ENCODE measurements at places on chromosomes 1 and 21. TPM values are rescaled to one million over a fixed set of nuclear protein-coding genes. Genes with fewer than 3 reads are reported as not detected.
A peak's percentile ranks its signal among the peaks of the same experiment; 100 is the strongest.

DNA sequence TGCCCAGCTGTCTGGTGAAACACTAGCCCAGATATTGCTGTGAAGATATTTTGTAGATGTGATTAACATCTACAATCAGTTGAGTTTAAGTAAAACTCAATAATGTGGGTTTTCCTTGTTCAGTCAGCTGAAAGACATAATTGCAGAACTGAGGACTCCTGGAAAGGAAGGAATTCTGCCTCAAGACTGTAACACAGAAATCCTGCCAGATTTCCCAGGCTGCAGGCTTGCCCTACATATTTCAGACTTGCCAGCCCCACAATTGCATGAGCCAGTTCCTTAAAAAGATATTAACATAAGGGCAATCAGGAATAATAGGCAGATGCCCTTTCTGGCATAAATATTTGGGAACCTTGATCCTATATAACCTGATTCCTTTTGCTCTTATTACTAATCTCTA lies 14.2 kb upstream of the NIBAN1 start:
- no peak for DNase-seq

- DNase-seq = no peak
These were observed 15.0 kb upstream of the HMGN1 start for GRCh38 chr21:39363607-39364555.

DNA sequence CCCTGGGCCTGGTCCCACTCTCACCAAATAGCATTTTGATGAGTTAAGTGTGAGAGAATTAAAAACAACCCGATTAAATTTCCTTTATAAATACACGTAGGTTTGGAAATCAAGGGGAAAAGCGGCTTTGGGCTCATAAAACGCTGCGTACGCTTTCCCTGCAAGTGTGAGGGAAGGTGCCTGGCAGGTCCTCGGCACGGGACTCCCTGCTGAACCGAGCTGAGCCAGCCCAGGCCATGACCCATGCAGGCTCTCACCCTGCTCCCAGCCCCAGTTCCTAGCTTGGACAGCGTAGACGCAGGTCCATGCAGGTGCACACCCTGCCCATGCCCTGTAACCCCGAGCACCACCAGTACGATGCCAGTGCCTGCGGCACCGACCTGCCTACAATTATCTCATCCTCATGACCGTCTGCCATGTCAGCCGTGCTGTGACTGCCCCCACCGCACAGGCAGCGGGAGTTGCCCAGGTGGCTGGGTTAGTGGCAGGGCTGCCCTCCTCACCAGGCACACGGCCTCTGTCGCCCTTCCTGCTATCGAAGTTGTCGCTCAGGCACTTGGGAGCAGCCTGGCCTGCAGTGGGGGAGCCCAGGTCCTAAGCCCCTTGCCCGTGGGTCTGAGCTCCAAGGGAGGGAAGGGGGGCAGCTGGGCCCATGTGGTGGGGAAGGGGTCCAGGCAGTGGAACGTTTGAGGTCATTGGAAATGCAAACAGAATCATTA lies 41.0 kb upstream of the ACTRT2 start:
- DNase-seq = no peak

- no peak for DNase-seq
These were observed 15.7 kb downstream of the BTBD8 start for GRCh38 chr1:92095874-92096273.

DNA sequence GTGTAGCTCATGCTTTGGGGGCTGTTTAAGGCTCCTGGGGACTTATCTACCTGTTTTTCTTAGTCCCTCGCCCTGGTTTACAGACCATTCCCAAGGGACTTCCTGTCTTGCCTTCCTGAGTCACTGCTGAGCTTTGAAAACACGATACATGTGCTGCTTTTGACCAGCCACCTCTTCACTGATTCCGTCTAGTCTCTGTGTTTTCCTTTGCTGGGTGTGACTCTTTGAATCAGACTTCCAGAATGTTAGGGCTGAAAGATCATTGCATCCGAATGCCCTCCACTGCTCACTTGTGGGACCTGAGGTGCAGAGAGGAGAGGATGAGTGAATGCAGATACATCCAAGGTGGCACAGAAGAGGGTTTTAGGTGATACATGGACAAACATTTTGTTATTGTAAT lies 35.4 kb upstream of the CITED4 start:
- DNase-seq = peak; percentile 89

GRCh38 chr21:46185716-46186115 lies 1.5 kb upstream of the SPATC1L start:
- DNase-seq = no peak

DNA sequence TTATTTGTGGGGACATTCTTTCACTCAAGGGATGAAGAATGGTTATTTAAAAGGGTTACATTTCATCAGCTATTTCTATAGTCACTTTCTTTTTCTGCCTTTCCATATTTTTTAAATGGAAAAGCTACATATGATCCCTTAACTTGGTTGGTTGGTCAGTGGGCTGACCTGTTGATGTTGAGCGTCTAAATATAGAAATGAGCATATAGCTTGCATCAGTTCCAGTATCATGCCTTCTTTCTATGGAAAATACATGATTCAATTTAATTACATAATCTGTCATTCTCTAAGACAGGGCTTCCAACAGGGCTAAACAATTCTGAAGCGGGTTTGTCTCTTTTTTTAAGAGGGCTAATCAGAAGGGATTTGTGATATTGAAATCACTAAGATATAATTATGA lies 40.6 kb downstream of the TYW3 start:
- no peak for DNase-seq

DNA sequence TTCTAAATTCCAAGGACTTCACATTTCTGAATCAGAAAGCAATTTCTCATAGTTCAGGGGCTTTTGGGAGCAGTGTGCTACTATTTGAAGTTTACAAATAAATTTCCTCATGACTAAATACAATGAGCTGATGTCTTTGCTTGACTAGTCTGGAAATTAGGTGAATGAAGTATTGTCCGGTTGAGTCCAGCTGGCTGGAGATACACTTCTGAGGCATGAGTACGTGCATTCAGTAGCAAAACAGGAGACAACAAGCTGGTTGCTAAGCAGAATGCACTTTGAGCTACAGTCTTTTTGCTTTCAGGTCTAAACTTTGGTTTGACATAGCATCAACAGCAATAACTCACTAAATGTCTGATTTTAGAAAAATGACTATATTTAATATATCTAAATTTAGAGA lies 27.1 kb downstream of the ZNHIT6 start:
- peak; percentile 37 for DNase-seq

DNA sequence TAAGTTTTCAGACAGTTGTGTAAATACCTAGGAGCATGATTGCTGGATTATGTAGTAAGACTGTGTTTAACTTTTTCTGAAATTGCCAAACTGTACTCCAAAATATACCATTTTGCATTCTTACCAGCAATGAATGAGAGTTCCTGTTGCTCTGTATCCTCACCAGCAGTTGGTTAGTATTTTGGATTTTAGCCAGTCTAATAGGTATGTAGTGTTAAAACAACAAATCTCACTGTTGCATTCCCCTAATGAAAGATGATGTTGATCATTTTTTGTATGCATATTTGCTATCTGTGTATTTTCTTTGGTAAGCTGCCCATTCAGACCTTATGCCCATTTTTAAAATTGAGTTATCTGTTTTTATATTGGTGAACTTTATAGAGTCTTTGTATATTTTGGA lies 89.9 kb downstream of the RASAL2 start:
- no peak for DNase-seq

- DNase-seq = no peak
These were observed 33.4 kb downstream of the KIAA1614 start for GRCh38 chr1:180946056-180946455.

DNA sequence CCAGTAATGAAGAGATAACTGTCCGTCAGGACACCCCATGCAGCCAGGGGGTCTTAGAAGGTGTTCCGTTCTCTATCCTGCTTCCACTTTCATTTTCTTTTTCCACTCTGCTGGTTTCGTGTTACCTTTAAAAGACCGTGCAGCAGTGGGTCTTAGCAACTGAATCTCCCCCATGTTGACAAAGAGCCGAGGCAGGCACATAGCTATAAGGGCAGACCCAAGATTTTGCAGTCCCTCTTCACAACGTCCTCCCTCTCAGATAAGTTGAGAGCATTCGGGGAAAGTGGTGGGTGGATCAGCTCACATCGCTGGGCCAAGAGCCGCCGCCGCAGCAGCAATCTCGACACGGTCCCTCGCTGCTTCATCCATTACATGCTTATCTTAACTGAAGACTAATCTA lies 355.5 kb downstream of the LMO4 start:
- no peak for DNase-seq

GRCh38 chr1:219325368-219325742 lies 151.7 kb downstream of the LYPLAL1 start:
- DNase-seq = no peak

GRCh38 chr1:66705110-66705509 lies 47.1 kb upstream of the DYNLT5 start:
- DNase-seq = no peak

DNA sequence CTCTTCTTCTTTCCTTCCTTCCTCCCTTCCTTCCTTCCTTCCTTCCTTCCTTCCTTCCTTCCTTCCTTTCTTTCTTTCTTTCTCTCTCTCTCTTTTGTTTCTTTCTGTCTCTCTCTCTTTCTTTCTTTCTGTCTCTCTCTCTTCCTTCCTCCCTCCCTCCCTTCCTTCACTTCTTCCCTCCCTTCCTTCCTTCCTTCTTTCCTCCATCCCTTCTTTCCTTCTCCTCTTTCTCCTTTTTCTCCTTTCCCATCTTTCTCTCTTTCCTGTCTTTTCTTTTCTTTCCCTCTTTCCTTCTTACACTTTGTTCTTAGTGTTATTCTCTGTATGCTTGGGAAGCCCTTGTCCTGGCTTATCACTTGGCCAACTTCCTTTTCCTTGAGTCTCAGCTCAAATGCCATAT lies 72.5 kb upstream of the MPC2 start:
- no peak for DNase-seq

DNA sequence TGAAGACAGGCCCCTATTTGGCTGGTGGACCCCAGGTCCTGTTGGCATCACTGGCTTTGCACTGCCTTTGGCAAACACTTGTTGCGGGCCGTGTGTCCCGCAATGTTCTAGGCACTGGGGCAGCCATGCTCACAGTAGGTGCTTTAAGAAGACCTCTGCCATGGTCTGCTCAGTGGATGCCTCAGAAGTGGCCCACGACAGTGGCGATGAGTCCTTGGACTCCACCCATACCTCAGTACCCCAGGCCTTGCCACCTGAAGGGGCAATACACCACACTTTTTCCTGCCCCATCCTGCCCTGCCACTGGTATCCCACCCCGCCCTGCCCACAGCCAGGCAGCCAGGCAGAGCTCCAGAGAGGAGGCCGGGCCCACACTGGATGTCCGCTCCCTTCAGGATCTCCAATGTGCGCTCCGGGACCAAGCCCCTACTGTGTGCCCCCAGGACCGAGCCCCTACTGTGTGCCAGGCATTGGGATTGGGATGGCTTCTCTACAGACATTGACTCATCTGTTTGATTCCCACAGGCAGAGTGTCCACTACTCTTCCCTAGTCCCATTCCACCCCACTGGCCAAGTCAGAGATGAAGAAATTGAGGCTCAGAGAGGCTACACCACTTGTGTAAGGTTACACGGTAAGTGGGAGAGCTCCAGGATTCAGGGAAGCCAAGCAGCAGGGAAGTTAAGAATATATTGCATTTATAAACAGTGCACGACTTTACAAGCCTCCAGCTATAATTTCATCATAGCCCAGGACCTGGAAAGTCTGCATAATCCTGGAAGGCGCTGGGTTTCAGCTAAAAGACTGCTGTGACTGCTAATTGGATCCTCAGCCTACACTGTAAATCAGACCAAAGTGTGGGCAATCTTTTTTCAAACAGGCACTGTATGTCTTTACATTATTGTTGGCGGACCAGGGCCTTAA lies 101.6 kb downstream of the DMRTB1 start:
- DNase-seq = no peak

DNA sequence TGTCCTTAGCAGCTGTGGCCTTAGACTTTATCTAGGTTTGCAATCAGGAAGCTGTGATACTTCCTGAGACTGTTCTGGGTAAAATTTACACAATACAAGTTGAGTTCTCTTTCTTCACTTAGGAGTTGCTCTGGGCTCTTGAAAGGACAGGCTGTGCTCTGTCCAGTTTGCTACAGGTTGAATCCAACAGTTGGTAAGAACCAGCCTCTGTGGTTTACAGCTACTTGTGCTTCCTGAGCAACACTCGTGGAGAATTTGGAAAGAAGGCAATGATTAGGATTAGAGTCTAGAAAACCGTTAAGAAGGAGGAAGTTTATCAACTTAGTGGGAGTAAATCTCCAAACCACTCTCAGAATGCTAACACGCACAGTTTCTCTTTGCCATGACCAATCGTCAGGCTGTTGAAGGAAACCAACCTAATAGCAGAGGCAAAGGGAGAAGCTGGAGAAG lies 26.8 kb downstream of the GFI1 start:
- DNase-seq = no peak

DNA sequence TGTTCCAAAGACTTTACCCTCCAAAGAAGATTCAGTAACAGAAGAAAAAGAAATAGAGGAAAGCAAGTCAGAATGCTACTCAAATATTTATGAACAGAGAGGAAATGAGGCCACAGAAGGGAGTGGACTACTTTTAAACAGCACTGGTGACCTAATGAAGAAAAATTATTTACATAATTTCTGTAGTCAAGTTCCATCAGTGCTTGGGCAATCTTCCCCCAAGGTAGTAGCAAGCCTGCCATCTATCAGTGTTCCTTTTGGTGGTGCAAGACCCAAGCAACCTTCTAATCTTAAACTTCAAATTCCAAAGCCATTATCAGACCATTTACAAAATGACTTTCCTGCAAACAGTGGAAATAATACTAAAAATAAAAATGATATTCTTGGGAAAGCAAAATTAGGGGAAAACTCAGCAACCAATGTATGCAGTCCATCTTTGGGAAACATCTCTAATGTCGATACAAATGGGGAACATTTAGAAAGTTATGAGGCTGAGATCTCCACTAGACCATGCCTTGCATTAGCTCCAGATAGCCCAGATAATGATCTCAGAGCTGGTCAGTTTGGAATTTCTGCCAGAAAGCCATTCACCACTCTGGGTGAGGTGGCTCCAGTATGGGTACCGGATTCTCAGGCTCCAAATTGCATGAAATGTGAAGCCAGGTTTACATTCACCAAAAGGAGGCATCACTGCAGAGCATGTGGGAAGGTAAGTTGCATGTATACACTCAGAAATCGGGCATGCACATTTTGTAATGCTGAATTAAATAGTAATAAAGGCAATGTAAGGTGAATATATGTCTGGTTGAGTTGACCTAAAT lies 97.2 kb downstream of the ZFYVE9 start:
- DNase-seq = no peak

FCMR gene
- total RNA-seq = not detected

POLR3C gene
- total RNA-seq = 13.9 TPM

NR1I3 gene
- total RNA-seq = not detected

ST6GALNAC3 gene
- total RNA-seq = 0.06 TPM

LEFTY1 gene
- not detected for total RNA-seq

PPIE gene
- total RNA-seq = 50.3 TPM

GON4L gene
- 9.5 TPM for total RNA-seq

SLC66A1 gene
- total RNA-seq = 23.5 TPM

MIXL1 gene
- not detected for total RNA-seq

APOBEC4 gene
- total RNA-seq = not detected

All from Caki2 (cell line).